ENCODE measurements at places on chromosomes 11 and 22.

- DNase-seq: no peak
Measured at GRCh38 chr11:69539416-69540117, 58.1 kb downstream of the LINC01488 start.

- no peak for DNase-seq
Measured at GRCh38 chr22:23677701-23677995, 13.2 kb upstream of the RGL4 start.

DNA sequence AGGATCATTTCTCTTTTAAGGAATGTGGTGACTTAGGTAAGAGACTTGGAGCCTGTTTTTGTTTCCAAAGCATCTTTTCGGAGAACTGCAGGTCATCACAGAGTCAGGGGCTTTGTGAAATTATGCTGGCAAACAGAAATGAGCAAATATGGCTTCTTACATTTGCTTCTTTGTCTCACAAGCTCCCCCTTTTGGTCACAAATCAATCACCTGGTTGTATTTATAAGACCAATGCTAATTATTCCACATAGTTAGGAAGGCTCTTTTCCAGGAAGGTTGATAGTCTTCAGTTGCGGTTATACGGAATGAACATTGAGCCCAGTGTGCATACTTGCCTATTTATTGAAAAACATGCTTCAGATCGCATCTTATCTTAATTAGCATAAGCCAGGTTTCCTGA is 34.6 kb upstream of the CEP126 start:
- DNase-seq: no peak

DNA sequence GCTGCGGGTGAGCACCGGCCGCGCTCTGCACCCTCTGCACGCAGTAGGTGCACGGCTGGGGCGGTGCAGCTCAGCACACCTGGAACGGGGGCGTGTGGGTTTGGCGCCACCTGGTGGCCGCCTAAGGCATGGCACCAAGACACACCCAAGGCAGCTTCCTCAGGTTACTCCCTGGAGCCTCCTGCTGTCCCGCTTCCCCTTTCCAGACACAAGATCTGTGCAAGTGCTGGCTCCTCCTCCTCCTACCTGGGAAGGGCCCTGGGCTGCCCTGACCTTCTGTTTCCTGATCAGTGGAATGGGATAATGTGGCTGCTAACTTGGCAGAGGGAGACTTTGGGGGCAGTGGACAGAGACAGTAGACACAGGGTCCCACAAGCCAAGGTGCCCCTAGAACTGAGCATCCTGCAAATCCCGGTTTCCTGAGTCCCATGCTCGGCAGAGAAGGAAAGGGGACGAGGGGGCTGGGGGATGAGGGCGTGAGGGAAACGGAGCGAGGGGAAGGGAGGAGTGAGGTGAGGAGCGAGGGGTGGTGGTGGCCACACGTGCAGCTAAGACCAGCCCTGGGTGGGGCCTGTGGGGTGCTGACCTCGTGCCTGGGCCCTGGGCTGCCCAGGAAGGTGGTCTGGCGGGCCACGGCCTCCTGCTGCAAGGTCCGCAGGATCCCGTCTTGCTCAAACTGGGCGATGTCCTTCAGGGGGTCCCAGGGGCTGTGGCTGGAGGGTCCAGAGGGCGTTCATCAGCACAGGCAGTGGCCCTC is 34.8 kb upstream of the CARS1 start:
- DNase-seq: peak; percentile 54

GRCh38 chr11:122093731-122094275 is 22.2 kb downstream of the BLID start:
- DNase-seq: no peak

DNA sequence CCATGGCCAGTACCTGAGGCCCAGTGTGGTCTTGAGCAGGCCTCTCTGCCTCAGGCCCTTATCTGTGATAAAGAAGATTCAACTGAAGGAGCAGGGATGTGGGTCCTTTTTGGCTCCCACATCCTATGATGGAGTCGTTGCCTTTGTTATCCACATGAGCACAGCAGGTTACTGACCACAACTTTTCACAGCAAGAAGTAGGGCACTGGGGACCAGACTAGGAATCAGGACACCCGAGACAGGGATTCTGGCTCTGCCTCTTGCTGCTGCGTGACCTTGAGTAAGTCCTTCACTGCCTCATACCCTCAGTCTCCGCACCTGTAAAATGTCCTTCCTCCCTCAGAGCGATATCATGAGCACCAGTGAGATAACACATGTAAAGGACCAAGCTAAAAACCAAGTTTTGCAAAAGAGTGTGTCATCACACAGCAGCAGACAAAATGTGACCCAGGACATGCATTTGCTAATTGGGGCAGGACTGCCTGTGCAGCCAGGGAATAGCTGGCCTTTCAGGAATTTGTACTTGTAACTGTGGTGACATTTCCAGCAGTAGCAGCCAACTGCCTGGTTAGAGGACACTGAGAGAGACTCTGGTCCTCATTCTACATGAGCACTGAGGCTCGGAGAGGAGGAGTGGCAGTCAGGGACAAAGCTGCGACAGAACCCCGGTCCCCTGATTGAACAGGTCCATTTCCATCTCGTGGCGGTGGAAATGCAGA is 13.2 kb upstream of the SMIM35 start:
- no peak for DNase-seq

DNA sequence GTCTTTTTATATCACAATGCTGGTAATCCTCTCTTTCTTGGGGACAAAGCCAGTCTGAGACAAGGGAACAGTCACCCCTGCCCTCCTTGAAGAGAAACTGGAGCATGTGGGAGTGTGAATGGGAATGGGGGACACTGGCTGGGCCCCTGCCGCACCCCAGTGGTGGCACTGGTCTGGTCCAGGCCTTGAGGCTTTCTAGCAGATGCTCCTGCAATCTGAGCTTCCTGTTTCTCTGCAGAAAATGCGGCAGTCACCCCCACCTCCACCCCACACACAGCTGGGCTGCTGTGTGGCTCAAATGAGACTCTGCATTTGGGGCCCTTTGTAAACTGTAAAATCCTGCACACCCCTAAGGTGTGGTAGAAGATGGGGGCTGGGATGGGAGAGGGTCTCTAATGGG is 6.6 kb upstream of the MARK2 start:
- DNase-seq: no peak

DNA sequence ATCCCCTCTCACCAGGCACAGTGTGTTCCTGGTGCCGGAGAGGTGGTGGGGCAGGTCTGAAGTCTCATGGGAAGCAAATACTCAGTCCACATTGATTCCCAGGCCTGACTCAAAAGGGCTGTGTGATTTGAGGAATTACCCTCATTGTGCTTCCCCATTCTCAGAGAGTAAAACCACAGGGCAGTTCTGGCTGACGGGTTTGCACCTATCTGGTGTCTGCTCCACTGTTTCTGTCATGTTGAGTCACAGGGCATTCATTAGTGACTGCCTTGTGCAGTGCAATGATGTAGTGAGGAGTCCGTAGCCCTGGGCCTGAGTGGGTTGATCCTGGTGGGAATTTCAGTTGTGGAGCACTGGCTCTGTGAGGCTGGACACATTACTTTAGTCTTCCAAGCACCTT is 85.2 kb upstream of the ARHGAP20 start:
- DNase-seq: no peak

DNA sequence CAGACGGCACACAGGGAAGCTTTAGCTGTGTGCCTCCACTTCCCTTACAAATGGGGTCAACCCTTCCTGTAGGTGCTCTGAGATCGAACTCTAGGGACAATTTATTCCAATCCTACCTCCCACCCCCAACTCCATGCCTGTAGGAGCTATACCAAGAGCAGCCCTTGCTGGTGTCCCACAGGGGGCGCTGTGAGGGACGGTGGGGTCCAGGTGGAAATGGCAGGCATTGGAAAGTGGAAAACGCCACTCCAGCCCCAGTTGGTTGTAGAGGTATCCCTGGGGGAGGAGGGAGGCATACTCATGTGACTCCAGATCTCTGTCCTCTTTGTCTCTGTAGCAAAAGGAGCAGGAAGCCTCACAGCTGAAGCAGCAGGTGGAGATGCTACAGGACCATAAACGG is 161.3 kb downstream of the MYO18B start:
- no peak for DNase-seq

DNA sequence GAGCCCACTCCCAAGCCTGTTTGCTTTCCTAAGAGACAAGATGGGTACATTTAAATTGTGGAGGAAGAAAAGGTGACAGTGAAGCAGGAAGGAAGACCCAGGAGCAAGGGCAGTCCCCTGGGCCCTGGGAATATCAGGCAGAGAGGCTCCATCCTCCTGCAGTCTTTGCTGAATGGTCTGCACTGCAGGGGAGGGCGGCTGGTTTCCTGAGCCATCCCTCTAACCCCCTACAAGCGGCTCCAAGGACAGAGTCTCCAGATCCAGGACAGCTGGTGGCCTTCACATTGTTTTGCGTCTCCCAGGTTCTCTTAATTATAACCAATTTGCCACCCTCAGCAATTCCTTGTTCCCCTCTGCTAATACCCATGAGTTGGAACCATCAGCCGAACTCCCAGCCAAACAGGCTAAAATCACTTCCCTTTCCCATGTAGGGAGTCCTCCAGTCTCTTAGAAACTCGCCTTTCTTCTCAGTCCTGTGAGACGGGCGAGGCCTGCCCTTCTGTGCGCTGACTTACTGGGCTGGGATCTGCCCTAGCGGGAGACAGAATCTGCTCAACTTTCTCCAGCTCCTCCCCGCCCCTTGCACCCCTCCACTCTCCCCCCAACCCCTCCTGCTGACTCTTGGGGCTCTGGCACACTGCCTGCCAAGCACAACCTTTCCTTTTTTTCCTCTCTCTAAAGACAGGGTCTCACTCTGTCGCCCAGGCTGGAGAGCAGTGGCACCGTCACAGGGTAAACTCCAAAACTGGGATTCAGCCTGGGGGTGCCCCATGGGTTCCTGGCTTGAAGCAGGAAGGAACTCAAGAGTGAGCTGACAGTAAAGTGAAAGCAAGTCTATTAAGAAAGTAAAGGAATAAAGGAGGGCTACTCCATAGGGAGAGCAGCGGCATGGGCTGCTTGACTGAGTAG is 53.4 kb upstream of the EMID1 start:
- DNase-seq: no peak

- no peak for DNase-seq
Measured at GRCh38 chr11:58641803-58642581, 19.5 kb downstream of the CNTF start.

- no peak for DNase-seq
Measured at GRCh38 chr11:45097721-45098493, 48.5 kb upstream of the PRDM11 start.

DNA sequence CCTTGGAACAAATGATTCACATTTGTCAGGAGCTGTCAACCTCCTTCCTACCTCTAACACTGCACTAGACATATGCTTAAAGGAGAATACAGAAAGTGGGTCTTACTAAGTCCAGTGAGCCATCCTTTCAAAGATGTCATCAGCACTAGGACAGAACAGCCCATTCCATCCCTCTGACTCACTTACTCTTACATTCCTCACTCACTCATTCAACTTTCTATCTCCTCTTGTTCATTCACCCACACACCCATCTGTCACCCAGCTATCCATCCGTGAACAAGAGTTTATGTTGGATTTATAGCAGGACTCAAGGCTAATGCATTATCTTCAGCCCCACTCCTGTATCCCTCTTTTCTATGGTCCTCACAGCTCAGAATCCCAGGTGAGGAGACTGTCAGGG is 9.1 kb downstream of the INSC start:
- no peak for DNase-seq

- DNase-seq: no peak
Measured at GRCh38 chr11:59174664-59175033, 2.7 kb downstream of the DTX4 start.

GRCh38 chr11:73950869-73951710 is at the start of gene DNAJB13:
Gene DNAJB13 (plus strand): TSS chr11:73951026. CDS start chr11:73951070, 44 bp downstream.
- peak; percentile 70 for DNase-seq

GRCh38 chr11:110928391-110928790 is 216.2 kb upstream of the ARHGAP20 start:
- no peak for DNase-seq

DNA sequence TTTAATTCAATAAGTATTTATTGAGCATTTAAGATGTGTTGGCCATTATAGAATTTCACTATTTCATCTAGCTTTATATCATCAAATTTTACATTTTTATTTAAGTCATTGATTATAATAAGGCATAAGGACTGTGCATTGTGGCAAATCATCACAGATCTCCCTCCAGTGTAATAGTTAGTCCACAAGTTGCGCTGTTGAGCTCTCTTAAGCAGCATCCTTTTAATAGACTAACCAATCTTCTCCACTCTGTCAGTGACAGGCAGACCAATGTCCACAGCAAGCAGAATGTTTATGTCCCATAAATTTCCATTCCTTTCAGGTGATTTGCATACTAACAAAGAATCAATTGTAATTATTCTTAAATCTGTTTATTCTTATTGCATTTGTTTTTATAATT is 595.3 kb upstream of the CCDC90B start:
- DNase-seq: peak; percentile 23

DNA sequence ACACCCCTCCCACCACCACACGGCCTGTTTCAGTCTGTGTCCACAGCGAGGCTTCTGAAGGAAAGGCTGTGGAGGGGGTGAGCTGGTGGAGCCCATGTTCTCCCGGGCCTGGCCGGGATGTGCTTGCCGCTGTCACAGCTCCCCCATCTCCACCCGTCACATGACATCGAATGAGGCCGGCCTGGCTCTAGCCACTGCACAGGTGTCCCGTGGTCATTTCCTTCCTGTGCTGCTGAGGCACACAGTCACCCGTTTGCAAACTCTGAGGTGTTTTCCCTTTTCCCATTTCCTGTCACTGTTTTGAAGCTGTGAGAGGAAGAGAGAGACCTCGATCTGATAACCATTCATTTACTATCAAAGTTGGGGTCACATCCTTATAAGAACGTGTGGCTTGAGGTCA is 55.7 kb upstream of the CLDN5 start:
- DNase-seq: no peak

- DNase-seq: peak; percentile 64
Measured at GRCh38 chr22:22848364-22848866, 39.2 kb upstream of the IGLL5 start.

GRCh38 chr22:17100621-17101020 is 15.8 kb downstream of the IL17RA start:
- DNase-seq: no peak

DNA sequence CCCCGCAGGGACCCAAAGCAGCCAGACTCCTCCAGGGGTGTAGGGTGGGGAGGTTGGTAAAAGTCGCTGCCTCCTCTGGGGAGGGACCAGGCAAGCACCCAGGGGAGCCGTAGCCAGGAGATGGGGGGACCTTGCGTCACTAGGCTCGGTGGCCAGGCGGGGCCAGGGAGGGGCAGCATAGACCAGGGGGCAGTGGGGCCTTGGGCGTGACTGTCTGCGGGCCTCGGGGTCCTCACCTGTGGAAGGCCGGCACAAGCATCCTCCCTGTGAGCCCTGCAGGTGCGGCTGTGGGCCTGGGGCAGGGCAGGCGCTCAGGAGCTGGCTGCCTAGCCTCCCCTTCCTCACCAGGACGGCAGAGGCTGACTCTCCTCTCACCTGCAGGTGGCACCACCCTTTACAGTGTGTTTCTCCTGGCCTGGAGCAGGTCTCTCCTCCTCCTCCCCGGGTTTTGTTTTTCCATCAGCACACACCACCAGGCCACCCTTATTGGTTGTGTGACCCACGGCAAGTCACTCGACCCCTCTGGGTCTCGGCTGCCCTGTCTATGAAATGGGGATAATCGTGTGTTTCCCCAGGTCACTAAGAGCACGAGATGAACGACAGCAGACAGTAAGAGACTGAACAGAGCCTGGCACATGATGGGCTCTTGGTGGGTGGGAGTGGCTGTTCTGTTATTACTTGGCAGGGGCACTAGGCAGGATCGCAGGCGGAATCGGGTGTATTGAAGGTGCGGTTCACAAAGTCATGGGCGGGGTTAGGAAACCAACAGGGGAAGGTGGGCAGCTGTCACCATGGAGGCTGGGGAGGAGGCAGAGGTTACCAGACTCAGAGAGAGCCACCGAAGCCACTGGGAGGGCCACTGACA is 52.7 kb downstream of the FLRT1 start:
- peak; percentile 47 for DNase-seq

Measured in NCI-H1417 (cell line).